T-cell (primary cell): ENCODE measurements at places on chromosomes 5 and 9.
A peak's percentile ranks its signal among the peaks of the same experiment; 100 is the strongest.

- no peak for DNase-seq
Measured at GRCh38 chr9:12972608-12973589, 198.1 kb downstream of the LURAP1L start.

DNA sequence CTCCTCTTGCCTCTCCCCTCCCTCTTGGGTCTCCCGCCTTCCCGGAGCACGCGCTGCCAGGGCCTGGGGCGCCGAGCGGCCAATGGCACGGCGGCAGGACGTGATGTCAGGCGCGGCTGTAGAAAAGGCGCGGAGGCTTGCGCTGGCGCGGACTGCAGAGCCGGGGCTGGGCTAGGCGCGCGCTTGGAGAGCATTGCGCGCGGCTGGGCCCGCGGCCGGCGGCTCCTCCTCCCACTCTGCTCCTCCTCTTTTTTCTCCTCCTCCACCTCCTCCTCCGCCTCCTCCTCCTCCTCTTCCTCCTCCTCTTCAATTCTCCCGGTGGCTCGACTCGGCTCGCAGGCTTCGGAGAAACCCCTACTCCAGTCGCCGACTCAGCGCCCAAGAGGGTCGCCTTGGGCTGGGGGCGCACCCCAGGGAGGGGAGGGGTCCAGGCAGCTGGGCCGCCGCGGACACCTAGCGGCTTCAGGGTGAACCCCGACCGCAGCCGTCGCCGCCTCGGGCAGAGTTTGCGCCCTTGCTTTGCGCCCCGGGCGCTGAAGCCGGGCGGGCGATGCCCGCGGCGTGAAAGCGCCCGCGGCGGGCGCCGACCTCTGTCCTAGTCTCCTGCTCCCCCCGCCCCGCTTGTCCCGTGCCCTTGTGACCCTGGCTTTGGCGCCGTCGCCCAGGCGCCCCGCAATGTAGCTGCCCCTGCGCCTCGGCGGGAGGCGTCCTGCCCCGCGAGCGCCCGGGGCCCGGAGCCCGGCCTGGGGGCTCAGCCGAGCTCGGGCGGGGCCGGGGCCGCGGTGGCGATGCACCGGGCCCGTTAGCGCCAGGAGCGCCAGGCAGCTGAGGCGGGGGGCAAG is at the start of gene LHX2:
Gene LHX2, plus strand, starts transcription at position 309 of the 842 bp plus-strand sequence. CDS start 581 bp downstream, outside the sequence.
- no peak for DNase-seq

DNA sequence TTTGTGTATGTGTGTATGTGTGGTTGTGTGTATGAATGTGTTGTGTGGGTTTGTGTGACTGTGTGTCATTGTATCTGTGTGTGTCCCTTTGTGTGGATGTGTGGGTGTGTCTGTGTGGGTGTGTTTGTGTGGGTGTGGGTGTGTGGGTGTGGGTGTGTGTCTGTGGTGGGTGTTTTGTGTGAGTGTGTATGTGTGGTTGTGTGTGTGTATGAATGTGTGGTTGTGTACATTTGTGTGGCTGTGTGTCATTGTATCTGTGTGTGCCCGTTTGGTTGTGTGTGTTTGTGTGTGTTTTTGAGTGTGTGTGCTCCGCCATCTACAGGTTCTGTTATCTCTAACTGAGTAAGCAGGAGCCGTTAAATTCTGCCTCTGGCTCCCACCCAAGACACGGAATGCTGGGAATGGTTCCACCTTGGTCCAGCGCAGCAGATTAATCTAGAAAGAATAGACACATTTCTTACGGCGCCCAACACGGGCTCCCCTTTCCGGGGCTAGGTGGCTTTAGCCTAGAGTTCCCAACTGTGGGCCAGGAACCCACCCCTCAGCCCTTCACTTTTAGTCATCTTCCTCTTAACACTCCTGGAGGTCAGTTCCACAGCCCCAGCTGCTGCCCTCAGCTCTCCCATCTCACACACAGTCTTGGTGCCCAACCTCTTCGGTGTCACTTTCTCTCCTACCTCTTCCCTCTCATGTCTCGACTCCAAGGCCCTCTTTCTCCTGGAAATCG is 197.1 kb downstream of the TTLL11 start:
- no peak for DNase-seq

DNA sequence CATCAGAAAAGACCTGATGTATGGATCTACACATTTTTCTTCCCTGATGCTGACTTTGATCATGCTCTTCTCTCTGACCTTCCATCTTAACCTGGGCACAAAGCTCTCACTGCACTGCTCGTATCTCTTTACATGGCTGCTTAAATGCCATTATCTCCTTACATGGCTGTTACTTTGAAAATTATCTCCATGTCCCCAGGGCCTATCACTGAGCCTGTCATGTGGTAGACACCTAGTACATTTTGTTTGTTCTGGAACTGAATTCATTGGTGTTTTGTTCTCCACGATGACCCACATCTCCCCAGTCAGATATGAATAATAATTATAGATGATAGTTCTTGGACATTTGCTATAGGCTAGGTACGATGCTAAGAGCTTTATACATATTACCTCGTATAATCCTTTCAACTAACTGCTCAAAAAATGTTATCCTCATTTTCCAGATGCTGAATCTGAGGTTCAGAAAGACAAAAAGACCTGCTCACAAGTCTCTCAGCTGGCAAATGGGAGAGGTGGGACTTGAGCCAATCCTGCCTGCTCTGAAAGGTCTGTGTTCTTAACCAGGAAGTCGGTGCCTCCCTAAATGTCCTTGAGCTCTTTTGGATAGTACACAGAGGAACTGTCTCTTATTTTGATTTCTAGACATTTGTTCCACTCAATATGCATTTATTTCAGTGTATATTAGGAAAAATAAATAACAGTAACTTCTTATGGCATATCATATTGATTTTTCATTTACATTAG is 9.8 kb upstream of the CPEB4 start:
- no peak for DNase-seq

DNA sequence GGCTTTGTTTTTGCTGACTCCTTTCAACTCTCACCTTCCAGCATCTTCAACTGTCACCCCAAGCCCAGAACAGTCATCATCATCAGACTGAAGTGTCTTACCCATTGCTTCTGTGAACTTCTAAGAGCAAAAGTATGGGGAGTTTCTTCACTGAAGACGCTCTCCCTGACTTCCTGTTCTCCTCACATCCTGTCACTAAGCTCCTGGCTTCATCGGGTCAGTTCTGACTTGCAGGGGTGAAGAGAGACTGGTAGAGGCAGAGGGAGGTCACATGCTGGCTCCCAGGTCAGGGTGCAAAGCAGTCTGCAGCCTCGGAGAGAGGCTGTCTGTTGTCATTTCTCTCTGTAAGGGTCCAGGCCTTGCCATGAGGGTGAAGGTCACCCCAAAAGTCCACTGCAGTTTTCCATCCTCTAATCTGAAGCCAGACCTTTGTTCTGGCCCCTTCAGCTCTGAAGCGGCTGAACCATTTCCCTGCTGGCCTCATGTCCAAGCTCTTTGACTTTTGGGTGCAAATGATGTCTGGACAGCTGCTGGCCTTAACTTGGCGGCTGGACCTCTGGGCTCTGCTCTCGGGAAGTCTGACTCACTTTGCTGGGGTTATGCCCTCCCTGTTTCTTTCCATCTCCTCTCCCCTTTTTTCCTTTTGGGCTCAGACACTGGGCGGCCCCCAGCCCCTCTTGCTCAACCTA is 305.0 kb downstream of the RAB3C start:
- DNase-seq: no peak

DNA sequence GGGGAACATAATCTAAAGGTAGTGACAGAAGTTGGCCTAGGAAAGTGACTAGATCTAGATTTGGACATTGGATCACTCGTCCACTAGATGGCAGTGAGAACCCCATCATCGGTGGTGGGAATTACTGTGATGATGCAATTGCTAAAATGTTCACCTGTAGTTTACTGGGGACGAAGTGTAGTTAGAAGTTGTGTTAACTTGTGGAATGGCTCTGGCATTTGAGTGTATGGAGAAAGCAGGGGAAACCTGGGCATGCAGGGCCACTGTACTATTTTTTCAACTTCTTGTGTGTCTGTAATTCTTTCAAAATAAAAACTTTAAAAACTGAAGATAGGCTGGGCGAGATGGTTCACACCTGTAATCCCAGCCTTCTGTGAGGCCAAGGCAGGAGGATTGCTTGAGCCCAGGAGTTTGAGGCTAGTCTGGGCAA is 75.5 kb downstream of the PHAX start:
- peak; percentile 58 for DNase-seq

- no peak for DNase-seq
Measured at GRCh38 chr9:136492978-136493522, 10.2 kb upstream of the SEC16A start.

- DNase-seq: no peak
Measured at GRCh38 chr5:172550096-172550765, 90.8 kb upstream of the NEURL1B start.

- no peak for DNase-seq
Measured at GRCh38 chr9:96574931-96575351, 44.7 kb downstream of the CDC14B start.

DNA sequence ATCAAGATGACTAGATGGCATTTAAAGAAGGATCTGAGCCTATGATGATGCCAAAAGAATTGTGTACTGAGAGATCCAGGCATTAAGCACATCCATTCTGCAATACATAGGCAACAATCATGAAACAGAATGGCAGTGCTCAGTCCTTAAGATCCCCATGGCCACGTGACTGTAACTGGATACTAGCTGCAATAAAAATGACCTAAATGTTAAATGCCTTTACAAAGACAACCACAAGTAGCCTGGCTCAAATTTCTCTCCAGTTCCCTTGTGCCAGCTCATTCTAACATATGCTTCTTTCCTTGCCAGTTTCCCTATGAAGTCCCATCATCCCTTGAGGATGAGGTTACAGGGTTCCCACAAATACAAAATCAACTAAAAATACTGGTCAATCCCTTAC is 148.3 kb upstream of the GHR start:
- DNase-seq: no peak

- no peak for DNase-seq
Measured at GRCh38 chr9:134537951-134538641, 103.5 kb upstream of the COL5A1 start.

GRCh38 chr9:113973226-113973625 is 97.1 kb downstream of the ZNF618 start:
- no peak for DNase-seq

DNA sequence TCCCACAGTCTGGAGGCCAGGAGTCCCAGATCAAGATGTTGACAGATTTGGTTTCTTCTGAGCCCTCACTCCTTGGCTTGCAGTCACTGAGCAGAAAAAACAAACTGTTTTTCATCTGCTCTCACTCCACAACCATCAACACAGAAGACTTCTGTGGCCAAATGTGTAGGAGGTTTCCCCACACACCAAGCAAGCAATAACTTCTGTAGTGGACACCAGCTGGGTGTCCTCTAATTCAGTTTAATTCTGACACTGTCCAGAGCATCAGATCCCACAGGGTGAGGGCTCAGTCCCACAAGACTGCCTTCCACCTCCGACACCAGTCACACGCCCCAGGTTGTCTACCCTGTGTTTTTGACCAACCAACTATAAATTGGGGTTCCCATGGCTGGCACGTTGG is 209.9 kb downstream of the AOPEP start:
- no peak for DNase-seq
